Thyroid gland (tissue), 4 donors: ENCODE measurements at places on chromosomes 3 and 15. TPM values are rescaled to one million over a fixed set of nuclear protein-coding genes. Genes with fewer than 3 reads are reported as not detected.

CLPX gene
- total RNA-seq, result 57.5 TPM

LIPH gene
- 0.81 TPM for total RNA-seq

NEK10 gene
- total RNA-seq, result 2.6 TPM

MRAS gene
- total RNA-seq, result 56.4 TPM

CD80 gene
- total RNA-seq, result 2.3 TPM

DNA sequence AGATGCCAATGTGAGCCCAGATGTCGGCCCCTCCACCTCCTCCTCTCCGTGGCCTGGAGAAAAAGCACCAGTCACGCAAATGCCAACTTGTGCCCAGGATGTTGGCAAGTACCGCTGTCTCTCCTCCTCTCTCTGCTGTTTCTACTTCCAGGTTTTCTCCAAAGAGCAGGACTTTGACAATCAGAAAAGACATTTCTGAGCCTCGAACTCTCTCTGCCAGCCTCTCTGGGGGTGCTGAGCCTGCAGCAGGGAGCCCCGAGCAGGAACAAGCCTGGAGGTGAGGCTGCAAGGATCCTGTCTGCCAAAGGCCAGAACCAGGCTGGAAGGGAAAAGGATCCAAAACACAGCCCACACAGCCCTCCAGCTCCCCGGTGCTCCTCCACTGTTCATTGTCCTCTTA lies 89.7 kb downstream of the SEC22A start:
- no peak for DNase-seq

DNA sequence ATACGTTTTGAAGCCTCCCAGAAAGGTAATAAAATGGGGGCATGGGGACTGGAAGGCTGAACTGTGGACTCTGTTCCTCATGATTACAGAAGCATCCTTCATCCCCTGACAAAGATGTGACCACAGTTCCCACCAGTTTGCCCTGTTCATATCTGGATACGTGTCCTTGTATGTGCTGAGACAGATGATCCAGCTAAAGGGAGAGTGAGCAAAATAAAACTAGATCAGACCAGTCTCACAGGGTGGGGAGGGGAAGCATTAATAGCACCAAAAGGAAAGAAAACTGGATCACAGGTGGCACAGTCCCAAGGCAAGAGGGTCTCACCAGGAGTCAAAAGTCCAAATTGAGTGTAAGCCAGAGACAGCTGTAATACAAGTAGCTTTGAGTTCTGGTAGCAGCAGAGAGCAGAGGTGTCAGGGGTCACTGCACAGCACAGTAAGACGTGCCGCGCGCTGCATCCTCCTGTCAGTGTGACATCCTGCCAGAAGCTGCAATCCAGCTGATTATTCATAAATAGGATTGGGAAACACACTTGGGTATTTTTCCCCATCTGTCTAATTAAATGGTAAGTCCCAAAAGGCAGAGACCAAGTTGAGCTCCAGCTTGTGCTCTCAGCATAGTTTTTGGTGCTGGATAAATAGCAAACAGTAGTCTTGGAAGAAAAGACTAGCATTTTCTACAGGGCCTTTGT lies 560.0 kb upstream of the CFAP20DC start:
- DNase-seq, result peak; percentile 21

- DNase-seq, result no peak
These were observed 56.0 kb upstream of the CHRM5 start for GRCh38 chr15:33912326-33912725.

DNA sequence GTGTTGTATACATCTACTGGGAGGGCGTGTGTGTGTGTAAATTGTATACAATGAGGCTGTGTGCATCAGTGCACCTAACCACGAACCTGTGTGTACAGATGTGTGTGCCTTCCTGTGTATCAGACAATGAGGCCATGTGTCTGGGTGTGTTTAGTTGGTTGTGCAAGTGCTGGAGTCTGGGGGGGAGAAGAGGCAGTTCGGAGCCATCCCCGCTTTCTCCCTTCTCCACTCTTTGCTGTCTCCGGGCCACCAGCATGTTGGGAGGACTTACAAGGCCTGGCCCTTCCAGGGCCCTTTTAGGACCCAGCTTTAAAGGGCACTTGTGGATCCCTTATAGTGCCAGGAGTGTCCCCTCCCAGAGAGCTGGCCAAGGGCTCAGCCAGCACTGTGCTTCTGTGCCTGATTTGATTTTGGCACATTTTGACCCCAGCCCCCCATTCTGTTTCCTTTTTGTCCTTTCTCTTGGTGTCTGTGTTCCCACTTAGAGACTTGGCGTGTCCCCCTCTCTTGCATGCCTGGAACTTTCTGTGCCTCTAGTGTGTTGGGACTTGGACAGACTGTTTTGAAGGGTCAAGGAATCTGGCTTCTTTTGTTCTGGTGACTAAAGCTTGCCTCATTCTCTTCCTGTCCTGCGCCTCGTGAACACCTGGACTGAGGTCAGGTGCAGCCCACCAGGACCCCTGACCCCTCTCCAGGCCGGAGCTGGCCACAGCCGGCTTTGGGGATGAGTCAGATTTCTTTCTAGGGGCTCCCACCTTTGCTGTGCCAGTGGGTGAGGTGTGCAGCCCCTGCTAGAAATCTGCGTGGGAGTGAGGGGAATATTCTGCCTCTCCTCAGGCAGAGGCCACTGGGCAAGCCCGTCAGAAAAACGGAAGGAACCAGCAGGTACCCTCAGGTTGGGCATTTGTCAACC lies 1.5 kb downstream of the CTDSPL start:
- DNase-seq, result peak; percentile 49

- DNase-seq, result peak; percentile 51
These were observed 270.9 kb downstream of the RPLP1 start for GRCh38 chr15:69723404-69724096.

DNA sequence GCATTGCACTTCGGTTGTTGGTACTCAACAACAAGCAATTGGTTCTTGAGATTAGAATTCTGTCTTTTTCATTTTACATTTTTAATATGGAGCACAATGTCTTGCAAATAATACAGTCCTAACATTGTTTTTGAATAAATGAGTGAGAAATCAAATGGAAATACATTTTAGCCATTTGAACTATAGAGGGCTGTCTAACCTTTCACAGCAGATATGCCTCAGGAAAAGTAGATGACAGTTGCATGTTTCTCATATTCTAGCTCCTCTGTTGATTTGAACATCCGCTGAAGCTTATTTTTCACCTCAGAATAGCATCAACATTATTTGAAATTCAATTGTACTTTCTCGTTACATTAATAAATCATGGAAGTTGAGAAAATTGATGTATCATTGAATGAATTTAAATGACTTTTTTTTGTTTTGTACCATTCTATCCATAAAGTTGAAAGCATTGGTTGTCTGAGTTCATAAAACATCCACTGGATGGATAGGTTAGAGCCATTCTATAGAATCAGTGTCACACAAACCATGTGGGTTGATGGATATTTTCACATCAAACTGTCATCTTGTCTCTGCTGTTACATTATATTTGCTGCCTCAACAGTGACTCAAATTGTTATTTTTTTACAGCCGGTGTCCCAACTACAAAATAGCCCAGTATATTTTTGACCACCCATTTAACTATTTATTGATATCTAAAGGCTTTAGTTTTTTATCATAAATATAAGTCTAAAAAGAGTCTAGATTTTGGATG lies 928.3 kb downstream of the NSUN3 start:
- DNase-seq, result no peak

GRCh38 chr3:25564075-25564474 lies 100.6 kb downstream of the TOP2B start:
- DNase-seq, result no peak

GRCh38 chr15:80989081-80989517 lies 520 bp downstream of the MESD start:
- DNase-seq, result peak; percentile 76

DNA sequence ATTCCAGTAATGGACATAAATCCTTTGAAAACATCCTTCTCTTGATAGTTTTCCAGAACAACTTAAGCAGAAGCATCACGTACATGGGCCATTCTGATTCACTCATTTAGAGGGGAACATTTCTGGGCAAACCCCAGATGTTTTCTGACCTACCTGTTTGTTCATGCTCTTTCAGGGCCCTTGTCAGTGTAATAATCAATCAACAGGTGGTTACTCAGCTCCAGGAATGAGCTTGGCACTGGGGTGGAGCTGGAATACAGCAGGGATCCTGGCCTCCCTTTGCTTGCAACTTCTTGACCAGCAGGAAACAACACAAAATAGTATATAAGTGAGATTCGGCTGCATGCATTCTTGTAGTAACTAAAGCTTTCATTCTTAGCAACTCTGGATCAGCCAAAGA lies 9.2 kb upstream of the UBE2E1 start:
- DNase-seq, result no peak

GRCh38 chr15:39444735-39445470 lies 136.0 kb upstream of the THBS1 start:
- DNase-seq, result no peak

DNA sequence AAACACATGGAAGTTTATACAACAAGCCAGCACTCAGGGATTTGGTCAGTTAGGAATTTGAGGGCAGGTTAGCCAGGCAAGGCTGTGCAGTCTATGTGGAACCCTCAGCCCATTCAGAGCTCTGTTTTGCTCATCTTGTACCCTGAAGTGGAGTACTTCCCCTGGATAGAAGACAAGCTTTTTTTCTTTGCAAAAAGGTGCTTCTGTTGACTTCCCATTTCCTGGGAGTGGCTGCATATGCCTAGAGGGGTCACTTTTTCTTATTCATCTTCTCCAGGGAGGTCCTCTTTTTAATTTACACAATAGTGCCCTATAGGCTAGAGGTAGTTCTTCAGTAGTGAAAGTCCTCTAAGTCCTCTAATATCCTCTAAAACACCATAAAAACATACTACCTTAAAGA lies 225.0 kb upstream of the P2RY1 start:
- no peak for DNase-seq

DNA sequence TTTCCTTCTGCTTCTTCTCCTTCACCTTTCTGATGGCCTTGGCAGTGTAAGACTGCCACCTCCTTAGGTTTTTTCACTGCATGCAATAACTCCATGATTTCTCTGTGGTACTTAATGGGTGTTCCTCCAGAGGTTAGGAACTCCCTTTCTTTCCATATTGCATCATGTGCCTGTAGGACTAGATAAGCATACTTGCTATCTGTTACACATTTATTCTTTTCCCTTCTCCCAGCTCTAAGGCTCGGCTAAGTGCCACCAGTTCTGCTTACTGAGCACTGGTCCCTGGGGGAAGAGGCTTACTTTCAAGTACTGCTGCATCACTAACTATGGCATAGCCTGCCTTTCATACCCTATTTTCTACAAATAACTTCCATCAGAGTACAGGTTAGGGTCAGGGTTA lies 351.8 kb downstream of the OTOL1 start:
- DNase-seq, result no peak

DNA sequence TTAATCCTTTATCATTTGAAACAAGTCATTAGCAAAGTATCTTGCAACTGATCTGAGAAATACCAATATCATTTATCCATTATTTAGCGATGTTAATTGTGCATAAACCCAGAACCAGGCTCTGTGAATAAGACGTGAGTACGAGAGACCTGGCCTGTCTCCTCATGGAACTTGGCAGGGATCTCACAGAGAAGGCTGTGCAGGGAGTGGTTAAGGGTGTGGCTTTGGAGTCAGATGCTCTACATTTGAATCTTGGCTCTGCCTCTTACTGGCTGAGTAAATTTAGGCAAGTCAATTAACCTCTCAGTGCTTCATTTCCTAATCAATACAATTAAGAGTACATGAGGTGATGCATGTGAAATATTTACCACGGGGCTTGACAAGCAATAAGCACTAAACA lies 39.9 kb upstream of the TBL1XR1 start:
- DNase-seq, result peak; percentile 16

DNA sequence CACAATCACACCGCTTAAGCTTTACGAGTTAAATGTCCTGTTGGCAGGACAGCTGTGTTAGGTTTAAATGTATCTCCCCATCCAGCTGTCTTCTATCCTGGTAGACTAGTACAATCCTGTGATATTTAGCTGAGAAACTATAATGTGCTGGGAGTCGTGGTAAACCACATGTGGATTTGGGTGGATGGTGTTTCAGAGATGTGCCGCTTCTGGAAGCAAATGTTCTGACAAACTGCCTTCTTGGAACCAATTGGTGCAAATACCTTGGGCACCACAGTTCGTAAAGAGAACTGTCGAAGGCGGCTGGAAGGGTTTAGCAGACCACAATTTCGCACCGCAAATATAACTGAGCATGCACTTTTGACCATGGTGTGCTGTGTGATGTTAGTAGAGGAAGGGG lies 15.0 kb downstream of the SCG5 start:
- no peak for DNase-seq

DNA sequence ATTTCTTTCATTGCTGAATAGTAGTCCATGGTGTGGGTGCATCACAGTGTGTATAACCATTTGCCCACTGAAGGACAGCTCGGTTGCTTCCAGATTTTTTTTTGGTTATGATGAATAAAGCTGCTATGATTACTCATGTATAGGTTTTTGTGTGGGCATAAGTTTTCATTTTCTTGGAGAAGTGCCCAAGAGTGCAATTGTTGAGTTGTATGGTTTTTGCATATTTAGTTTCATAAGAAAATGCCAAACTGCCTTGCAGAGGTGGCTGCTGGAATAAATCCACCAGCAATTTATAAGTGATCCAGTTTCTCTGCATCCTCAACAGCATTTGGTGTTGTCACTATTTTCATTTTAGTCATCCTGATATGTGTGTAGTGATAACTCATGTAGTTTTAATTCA lies 8.4 kb upstream of the SPESP1 start:
- DNase-seq, result no peak

GRCh38 chr3:125102470-125102869 lies 46.7 kb upstream of the HEG1 start:
- no peak for DNase-seq

GRCh38 chr15:90231028-90232017 lies 2.4 kb downstream of the CIB1 start:
- DNase-seq, result peak; percentile 13

DNA sequence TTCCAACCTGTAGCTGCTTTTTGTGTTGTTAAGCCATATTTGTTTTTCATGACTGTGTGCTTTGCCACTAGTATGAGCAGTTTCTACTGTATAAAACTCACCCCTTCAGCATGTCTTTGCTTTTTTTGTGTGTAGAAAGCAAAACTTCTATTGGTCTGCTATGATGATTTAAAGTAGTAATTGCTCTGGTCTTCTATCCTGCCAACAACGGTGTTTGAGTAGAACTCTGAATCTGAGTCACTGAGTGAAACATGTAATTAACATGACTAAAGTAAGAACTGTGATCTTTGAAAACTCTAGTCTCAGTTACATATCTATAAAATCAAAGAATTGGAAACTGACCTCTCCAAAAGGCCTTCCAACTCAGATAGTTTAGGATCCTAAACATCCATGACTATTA lies 133.6 kb downstream of the TPRG1 start:
- DNase-seq, result no peak
